Calu3 (cell line): ENCODE measurements at places on chromosomes 7 and 10. TPM values are rescaled to one million over a fixed set of nuclear protein-coding genes. Genes with fewer than 3 reads are reported as not detected.

GRCh38 chr10:79390551-79391229, 43.4 kb downstream of the PPIF start:
- DNase-seq = no peak

GRCh38 chr10:5609952-5610616, 56.3 kb downstream of the ASB13 start:
- DNase-seq = peak; percentile 79

DNA sequence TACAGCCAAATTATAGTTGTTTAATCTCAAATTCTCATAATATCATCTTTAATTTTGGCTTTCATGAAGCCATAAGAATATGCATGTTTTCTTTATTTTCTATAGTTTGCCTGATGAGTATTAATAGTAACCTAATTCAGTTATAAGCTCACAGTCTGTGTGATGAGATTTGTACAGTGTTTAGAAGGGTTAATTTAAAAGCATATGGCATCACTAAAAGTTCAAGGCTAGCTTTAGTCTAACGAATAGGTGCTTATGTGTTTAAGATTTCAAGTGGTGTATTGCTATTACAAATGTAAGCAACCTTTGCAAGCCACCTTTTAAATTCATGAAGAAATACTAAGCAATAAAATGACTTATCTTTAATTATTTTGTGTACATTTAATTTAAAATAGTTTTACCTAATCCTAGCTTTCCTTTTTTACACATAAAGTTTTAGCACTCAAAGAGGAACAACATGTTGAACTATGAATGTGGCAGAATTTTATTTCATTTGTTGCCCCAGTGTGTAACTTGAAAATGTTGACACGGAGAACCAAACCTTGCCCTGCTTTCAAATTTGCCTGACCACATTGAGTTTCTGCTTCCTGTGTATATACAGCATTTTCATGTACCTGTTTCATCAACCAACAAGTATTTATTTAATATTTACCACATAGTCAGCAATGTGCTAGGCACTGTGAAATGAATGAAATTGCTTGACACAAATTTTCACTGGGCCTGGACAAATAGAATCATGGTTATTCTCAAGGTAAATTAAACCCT, 41.5 kb downstream of the TET1 start:
- DNase-seq = no peak

DLG5 gene
- 46.0 and 51.0 TPM in 2 replicates for total RNA-seq
